Gastrocnemius medialis (tissue), 4 donors: ENCODE measurements at places on chromosomes 2 and 18. TPM values are rescaled to one million over a fixed set of nuclear protein-coding genes. Genes with fewer than 3 reads are reported as not detected.
A peak's percentile ranks its signal among the peaks of the same experiment; 100 is the strongest.

- no peak overlapping the region for H3K27ac ChIP-seq
- no peaks in the 10 kb centered on the region for H3K27me3 ChIP-seq
- H3K4me1 ChIP-seq, result no peaks in the 10 kb centered on the region
- H3K36me3 ChIP-seq, result no peaks in the 10 kb centered on the region
- DNase-seq, result no peak
These were observed 65.4 kb upstream of the DNAJC10 start for GRCh38 chr2:182650704-182651103.

- no peak overlapping the region for H3K27ac ChIP-seq
- H3K4me1 ChIP-seq, result no peaks in the 10 kb centered on the region
- DNase-seq, result no peak
These were observed 380.5 kb downstream of the DLGAP1 start for GRCh38 chr18:4074647-4075046.

NBEAL1 gene
- total RNA-seq, result 11.6 TPM

EIF4E2 gene
- total RNA-seq, result 57.9 TPM

- H3K27ac ChIP-seq, result peak overlapping the region; percentile 27
- H3K4me1 ChIP-seq, result peaks cover 44% of the 10 kb centered on the region
- H3K27me3 ChIP-seq, result no peaks in the 10 kb centered on the region
- no peak for DNase-seq
- no peak overlapping the region for H3K4me3 ChIP-seq
These were observed 31.6 kb downstream of the LIMS1 start for GRCh38 chr2:108565778-108566375.

DNA sequence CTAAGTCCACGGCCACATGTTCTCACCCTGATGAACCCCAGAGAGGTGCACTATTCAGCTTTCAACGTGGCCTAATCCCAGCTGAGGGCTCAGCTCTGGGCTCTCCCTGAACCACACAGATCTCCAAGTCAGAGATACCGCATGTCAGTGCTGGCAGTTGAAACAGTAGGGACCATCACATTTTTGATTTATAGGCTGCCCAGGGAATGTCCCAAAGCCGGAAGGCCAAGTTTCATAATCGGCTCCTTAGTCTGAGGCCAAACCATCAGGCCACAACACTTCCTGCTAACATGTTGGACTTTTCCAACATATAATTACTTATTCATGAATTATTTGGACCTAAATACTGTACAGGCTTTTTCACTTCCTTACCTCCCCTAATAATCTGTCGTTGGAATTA is 91.9 kb upstream of the KLHL29 start:
- H3K4me1 ChIP-seq, result peaks cover 5% of the 10 kb centered on the region
- H3K36me3 ChIP-seq, result no peaks in the 10 kb centered on the region
- H3K4me3 ChIP-seq, result no peak overlapping the region
- no peak overlapping the region for H3K27ac ChIP-seq
- no peaks in the 10 kb centered on the region for H3K27me3 ChIP-seq

KLHL14 gene
- 0.04 TPM for total RNA-seq

DNA sequence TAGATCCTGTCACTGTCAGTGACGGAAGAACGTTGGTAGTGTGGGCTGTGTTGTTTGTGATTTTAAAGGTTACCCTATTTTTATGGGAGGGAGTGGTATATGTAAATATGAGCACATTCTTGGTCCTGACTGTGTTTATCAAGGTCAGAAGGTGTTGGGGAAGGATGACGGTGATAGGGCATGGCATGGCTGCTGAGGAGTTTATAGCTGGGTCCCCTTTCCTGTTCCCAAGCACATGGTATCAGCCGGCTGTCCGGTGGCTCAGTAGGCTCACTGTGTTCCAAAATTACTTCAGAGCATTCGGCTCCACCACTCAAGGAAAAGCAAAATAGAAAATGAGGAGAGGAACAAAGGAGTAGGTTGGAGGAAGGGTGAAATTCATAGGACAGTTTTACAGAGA is 28.6 kb downstream of the IRS1 start:
- H3K27me3 ChIP-seq, result no peaks in the 10 kb centered on the region
- DNase-seq, result peak; percentile 78
- peak overlapping the region; percentile 21 for H3K4me3 ChIP-seq
- H3K36me3 ChIP-seq, result no peaks in the 10 kb centered on the region

- no peak overlapping the region for H3K4me3 ChIP-seq
- no peaks in the 10 kb centered on the region for H3K4me1 ChIP-seq
- H3K36me3 ChIP-seq, result no peaks in the 10 kb centered on the region
- no peak overlapping the region for H3K27ac ChIP-seq
- no peaks in the 10 kb centered on the region for H3K27me3 ChIP-seq
- DNase-seq, result no peak
These were observed 590.3 kb upstream of the CNTNAP5 start for GRCh38 chr2:123434546-123435395.

GRCh38 chr2:104433657-104434056 is 420.3 kb upstream of the POU3F3 start:
- no peak overlapping the region for H3K4me3 ChIP-seq
- H3K4me1 ChIP-seq, result no peaks in the 10 kb centered on the region
- no peak for DNase-seq
- no peaks in the 10 kb centered on the region for H3K36me3 ChIP-seq

SRD5A2 gene
- total RNA-seq, result 0.07 TPM

GRCh38 chr2:203987959-203988358 is 51.4 kb downstream of the ICOS start:
- no peak overlapping the region for H3K27ac ChIP-seq
- H3K36me3 ChIP-seq, result no peaks in the 10 kb centered on the region
- no peak overlapping the region for H3K4me3 ChIP-seq
- no peak for DNase-seq
- no peaks in the 10 kb centered on the region for H3K27me3 ChIP-seq
- no peaks in the 10 kb centered on the region for H3K4me1 ChIP-seq

DSEL gene
- 2.5 TPM for total RNA-seq

MAP4K3 gene
- 33.3 TPM for total RNA-seq

DNA sequence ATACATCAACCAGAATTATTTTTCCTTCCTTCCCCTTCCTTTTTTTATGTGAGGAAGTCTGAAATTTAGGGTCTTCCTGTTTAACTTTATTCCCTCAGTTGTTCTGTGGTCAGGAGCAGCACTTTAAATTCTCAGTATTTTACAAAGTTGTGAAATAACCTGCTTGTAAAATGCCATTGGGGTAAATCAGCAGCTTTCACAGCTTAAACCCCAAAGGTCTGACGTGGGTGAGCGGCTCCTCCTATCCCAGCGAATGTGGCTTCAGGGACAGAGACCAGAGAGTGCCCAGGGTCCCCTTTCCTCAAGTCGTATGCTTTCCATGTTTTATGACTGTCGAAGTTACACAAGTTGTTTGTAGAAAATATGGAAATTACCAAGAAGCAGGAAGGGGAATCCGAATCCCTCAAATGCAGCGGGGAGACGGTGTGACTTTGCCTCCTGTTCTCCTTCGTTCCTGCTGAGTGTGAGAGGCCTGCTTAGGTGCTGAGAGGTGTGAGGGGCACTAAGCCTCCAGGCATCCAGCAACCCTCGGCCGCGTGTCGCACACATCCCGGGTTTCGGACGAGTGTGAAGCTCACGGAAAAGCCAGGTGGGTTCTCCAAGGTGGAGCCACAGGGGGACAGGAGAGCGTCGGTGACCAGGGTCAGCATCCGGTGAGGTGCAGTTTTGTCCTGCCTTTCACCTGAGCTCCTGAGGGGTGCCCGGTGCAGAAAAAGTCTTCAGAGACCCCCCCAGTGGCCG is 10.8 kb upstream of the KCNG2 start:
- H3K36me3 ChIP-seq, result no peaks in the 10 kb centered on the region
- peaks cover 57% of the 10 kb centered on the region for H3K27me3 ChIP-seq
- H3K4me3 ChIP-seq, result no peak overlapping the region
- no peak for DNase-seq
- H3K4me1 ChIP-seq, result no peaks in the 10 kb centered on the region
- no peak overlapping the region for H3K27ac ChIP-seq

GRCh38 chr2:232341061-232341738 is 37.4 kb upstream of the ALPP start:
- H3K27me3 ChIP-seq, result no peaks in the 10 kb centered on the region
- no peak overlapping the region for H3K27ac ChIP-seq
- DNase-seq, result no peak
- H3K4me1 ChIP-seq, result no peaks in the 10 kb centered on the region
- H3K4me3 ChIP-seq, result no peak overlapping the region
- no peaks in the 10 kb centered on the region for H3K36me3 ChIP-seq

- H3K27me3 ChIP-seq, result no peaks in the 10 kb centered on the region
- H3K36me3 ChIP-seq, result no peaks in the 10 kb centered on the region
- peaks cover 14% of the 10 kb centered on the region for H3K4me1 ChIP-seq
- DNase-seq, result no peak
- no peak overlapping the region for H3K4me3 ChIP-seq
These were observed 4.2 kb downstream of the UXS1 start for GRCh38 chr2:106189764-106190468.

SLC35F6 gene
- 37.8 TPM for total RNA-seq

DNA sequence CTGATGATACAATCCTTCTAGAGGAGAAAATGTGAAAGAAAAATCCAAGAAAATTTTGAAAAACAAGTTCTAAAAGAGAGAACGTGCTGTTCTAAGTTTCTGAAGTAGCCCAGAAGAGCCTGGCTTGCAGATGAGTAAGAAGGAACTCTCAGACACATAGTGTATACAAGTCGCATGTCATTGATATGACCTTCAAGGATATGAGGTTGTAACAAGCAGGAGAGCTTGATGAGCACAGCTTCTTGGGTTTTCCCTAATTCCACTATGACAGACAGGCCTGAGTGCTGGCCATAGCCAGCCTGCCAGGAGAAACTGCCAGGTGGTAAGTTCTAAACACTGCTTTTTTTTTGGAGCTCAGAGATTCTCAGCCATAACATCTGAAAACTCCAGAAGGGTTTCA is 235.7 kb upstream of the SIX2 start:
- H3K27ac ChIP-seq, result peak overlapping the region; percentile 38
- no peaks in the 10 kb centered on the region for H3K27me3 ChIP-seq
- H3K4me1 ChIP-seq, result peaks cover 37% of the 10 kb centered on the region
- DNase-seq, result no peak
- H3K36me3 ChIP-seq, result no peaks in the 10 kb centered on the region

DNA sequence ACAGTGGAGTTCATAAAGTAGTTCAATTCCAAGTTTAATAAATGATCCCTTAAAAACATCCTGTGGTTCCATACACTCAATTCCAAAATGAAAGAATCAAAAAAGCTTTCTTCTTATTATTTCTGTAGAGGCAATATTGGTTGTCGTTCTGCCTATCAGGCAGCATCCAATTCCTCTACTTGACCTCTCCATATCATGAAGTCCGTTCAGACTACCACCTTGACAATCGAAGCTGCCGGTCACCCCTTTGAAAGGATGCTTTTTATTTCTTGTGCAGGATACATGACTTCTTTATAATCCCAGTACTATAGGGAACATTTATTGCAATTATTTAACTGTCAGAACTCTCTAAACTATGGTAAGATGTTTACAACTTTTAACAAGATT is 3.3 kb upstream of the KCTD1 start:
- H3K36me3 ChIP-seq, result no peaks in the 10 kb centered on the region
- no peak for DNase-seq
- H3K27ac ChIP-seq, result no peak overlapping the region
- H3K4me3 ChIP-seq, result no peak overlapping the region
- peaks cover 19% of the 10 kb centered on the region for H3K27me3 ChIP-seq

DNA sequence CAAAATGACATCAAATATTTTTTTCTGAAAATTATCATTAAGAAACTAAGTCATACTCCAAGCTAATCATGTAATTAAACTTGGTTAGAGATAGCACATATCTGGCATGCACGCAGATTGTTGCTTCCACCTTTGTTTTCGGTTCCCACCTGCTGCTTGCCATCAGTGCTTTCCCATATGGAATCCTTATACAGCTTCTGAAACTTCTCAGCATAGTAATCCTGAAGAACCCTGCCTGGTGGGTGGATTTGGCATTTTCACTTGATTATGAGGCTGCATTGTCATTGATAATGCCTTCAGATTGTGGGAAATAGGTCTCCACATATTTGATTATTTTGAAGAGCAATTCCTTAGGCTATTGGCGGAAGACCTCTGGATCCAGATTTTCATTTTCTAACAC is 47.5 kb downstream of the ZC3H6 start:
- no peak overlapping the region for H3K27ac ChIP-seq
- no peaks in the 10 kb centered on the region for H3K4me1 ChIP-seq
- H3K4me3 ChIP-seq, result no peak overlapping the region
- H3K27me3 ChIP-seq, result no peaks in the 10 kb centered on the region
- peaks cover 49% of the 10 kb centered on the region for H3K36me3 ChIP-seq
- no peak for DNase-seq

- H3K27ac ChIP-seq, result no peak overlapping the region
- no peak overlapping the region for H3K4me3 ChIP-seq
- H3K36me3 ChIP-seq, result no peaks in the 10 kb centered on the region
- no peaks in the 10 kb centered on the region for H3K27me3 ChIP-seq
These were observed 234.0 kb downstream of the KLHL29 start for GRCh38 chr2:23618794-23619530.

GRCh38 chr2:196247114-196247975 is 76.0 kb upstream of the STK17B start:
- H3K36me3 ChIP-seq, result no peaks in the 10 kb centered on the region
- H3K4me3 ChIP-seq, result no peak overlapping the region
- peak overlapping the region; percentile 34 for H3K27ac ChIP-seq
- peaks cover 4% of the 10 kb centered on the region for H3K4me1 ChIP-seq
- H3K27me3 ChIP-seq, result no peaks in the 10 kb centered on the region

DNA sequence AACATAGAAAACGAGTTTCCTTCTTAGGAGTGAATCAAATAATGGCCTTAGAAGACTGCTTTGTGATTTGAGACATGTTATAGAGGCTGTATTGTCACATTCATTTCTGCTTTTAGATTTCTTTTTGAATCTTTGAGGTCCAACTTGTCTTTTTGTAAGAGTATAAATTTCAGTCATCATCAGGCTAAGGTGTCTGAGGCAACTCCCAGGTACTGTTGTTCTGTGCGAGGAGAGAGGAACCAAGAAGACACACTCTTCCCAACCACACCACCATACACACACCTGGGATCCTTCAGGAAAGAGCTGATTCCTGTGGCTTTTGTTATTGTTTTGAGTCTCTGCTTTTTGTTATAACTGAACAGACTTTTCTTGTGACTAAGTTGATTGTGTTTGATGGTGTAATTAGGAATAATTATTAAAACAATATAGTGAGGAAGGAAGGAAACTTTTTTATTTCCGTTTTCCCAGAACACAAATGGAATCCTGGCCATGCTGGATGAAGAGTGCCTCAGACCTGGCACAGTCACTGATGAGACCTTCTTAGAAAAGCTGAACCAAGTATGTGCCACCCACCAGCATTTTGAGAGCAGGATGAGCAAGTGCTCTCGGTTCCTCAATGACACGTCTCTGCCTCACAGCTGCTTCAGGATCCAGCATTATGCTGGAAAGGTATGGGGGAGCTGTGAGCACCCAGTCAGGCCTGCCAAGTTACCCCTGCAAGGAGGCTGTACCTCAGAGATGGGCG is 140.4 kb downstream of the MYO1B start:
- no peak overlapping the region for H3K4me3 ChIP-seq
- peak overlapping the region; percentile 29 for H3K27ac ChIP-seq
- H3K36me3 ChIP-seq, result no peaks in the 10 kb centered on the region
- no peak for DNase-seq
- H3K4me1 ChIP-seq, result no peaks in the 10 kb centered on the region
- H3K27me3 ChIP-seq, result no peaks in the 10 kb centered on the region

- H3K4me3 ChIP-seq, result no peak overlapping the region
- no peak for DNase-seq
These were observed 174.5 kb downstream of the MAIP1 start for GRCh38 chr2:200129721-200130462.
